EH (cell line): ENCODE measurements at places on chromosomes 7 and 10.

GRCh38 chr10:132036887-132037675, 28.7 kb upstream of the JAKMIP3 start:
- peak; percentile 1 for DNase-seq

GRCh38 chr7:25854059-25854458, 297.9 kb upstream of the NFE2L3 start:
- no peak for DNase-seq

- no peak for DNase-seq
Observed at GRCh38 chr7:98250789-98251188, 1.2 kb downstream of the TECPR1 start.

GRCh38 chr7:100173806-100174495, 3.2 kb downstream of the GPC2 start:
- DNase-seq: no peak

GRCh38 chr7:92850516-92850915, 14.1 kb upstream of the CDK6 start:
- no peak for DNase-seq

GRCh38 chr7:128171-129080, 63.9 kb upstream of the FAM20C start:
- DNase-seq: no peak

DNA sequence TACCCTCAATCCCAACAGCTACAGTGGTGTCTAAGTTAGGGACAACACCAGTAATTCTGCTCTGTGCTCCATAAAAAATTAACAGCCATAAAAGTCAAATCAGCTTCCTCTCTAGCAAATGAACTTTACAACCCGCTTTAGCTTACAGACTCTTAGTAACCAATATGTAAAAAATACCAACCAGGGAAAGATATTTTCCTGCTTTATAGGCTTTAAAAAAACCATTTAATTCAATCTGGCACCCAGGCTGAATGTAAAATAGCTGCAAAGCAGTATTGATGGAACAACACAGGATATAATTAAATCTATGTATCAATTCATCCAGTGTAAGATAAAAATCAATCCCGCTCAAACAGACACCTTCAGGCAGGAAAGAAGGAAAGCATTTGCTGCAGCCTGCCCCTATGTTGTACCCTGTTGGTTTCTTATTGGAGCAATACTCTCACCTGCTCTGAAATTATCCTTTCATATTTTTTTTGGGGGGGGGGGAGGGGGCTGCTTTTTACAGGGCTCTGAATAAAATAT, 98.6 kb downstream of the NXPH1 start:
- no peak for DNase-seq

- DNase-seq: peak; percentile 90
Observed at GRCh38 chr10:30775779-30776591, 146.4 kb upstream of the LYZL2 start.

- DNase-seq: no peak
Observed at GRCh38 chr10:818526-819220, 112.8 kb downstream of the LARP4B start.

GRCh38 chr7:2821161-2821841, 22.8 kb downstream of the GNA12 start:
- peak; percentile 85 for DNase-seq

DNA sequence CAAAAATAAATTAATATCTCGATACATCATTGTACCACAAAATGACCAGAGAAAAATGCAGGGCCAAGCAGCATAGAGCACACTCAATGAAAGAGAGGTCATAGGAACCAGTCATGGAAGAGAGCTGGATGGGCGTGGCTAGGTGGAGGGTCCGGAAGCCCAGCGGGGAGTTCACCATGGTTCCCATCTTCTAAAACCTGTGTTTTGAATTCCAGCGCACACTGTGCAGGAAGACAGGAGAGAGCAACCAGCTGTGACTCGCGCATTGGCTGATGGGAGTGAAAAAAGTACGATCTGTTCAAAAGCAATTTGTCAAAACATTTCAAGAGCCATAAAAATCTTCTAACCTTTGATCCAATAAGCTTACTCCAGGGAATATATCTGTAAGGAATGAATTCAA, 125.2 kb upstream of the NANOS1 start:
- DNase-seq: no peak

DNA sequence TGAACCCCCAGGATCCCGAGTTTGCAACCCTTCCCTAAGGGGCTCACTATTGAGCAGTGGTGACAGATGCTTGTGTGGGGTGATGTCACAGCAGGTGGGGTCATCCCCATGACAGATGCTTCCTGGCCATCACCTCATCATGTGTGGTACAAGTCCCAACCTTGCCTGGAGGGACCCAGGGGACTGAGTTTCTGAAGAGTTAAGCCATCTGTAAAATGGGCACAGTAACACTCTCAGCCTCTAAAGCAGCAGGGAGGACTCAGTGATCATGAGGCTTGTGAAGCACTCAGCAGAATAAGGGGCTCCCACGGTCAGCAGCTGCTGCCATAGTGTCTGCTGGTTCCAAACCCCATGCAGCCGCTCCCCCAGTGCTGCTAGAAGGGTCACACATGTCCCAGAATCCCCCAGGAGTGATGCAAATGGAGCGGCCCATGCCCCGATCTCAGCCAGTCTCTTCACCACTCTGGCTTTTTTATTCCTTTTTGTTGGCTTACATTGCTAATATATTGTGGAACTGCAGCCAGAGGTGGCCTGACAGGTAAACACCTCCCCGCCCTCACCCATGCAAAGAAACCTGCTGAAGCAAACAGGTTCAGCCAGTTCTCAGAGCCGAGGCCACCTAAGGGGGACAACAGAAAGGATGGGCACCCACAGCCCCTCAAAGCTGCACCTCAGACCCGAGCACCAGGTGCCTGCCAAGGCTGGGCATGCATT, 102.1 kb upstream of the PDGFA start:
- no peak for DNase-seq

- DNase-seq: peak; percentile 92
Observed at GRCh38 chr7:99141841-99142726, 1.8 kb downstream of the SMURF1 start.

DNA sequence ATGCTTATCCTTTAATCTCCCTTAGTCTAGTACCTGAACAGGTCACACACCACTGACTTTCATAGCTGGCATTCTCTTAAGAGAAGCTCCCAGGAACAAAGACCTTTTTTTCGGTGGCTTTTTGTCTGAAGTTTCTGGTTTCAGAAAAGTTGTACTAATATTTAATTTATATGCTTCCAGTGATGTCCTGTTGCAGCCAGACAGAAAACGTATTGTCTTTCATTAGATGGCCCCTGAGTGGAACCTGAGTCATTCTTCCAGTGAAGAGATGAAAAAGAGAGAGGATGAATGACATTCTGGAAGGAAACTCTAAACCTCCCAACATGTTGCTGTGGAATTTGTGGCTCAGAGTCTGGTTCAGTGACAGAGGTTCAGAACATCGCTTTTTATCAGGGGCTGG, 274.8 kb upstream of the TAC1 start:
- DNase-seq: no peak

- no peak for DNase-seq
Observed at GRCh38 chr10:42869977-42870350, 87.4 kb downstream of the BMS1 start.

DNA sequence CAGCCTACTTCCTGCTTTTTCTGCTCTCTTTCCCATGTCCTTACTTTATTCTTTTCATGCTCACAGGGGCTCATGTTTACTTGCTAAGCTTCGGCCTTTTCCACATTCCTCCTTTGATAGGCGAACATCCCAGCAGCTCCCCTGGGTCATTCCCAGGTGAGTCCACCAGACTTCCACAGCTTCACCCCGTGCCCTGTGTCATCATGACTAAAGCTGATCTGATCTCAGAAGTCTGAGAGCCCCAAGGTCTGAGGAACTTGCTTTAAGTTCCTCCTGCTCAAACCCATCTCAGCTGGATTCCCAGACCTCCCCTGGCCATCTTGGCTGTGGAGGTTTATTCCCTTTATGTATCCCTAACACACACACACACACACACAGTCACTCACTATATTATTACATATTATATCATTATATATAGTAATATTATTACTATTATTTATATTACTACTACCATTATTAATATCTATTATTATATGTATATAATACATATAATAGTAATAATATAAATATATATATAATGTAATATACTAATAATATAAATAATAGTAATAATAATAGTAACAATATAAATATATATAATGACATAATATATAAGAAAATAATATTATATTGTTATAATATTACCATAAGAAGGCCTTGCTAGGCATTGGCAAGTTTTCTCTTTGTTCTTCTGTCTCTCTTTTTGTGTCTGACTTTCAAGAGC, 295.9 kb downstream of the PTEN start:
- DNase-seq: no peak

DNA sequence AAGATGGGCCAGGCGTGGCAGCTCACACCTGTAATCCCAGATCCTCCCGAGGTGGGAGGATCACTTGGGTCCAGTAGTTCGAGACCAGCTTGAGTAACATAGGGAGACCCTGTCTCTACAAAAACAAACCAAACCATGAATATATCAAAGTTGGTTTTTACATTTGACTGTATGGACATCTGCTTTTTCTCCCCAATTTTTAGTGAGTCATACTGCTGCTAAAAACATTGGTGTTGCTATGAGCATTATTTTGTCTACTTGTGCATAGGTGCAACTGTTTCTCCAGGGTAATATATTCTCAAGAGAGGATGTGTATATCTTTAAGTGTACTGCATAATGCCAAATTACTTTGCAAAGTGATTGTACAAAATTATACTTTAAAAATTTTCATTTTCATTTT, 769 bp upstream of the TMEM248 start:
- no peak for DNase-seq

DNA sequence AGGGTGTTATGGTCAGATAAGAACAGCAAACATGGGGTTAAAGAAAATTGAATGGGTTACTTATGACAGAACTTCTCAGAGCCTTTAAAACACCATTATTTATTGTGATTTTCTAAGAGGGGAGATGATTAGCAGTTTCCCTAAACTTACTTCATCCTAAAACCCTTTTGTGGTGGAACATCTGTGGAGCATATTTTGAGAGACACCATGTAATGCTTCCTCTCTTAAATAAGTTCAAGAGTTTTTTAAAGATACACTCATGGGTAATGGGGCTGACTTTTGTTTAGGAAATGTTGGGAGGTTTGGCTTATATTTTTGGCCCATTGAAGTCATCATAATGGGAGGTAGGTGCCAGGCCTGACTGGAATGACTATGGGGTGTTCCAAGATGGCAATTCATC, 8.4 kb upstream of the PDCD4 start:
- DNase-seq: peak; percentile 26

- DNase-seq: no peak
Observed at GRCh38 chr7:163971-164881, 28.1 kb upstream of the FAM20C start.

DNA sequence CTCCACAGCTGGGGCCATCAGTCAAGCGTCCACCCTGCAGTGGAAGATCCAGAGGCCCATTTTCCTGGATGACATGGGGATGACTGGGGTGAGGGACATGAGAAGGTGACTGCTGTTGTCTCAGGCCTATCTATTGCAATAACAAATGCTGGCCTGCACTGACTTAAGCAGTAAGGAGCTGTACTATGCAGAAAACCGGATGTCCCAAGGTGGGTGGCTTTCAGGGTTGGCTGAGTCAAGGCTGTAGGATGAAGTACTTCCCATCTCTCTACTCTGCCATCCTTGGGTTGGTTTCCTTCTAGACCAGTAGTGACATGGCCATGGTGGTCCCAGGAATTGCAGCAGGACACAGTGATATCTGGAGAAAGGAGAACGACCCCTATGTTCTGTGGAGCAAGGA, 48.1 kb downstream of the NEURL1 start:
- no peak for DNase-seq

DNA sequence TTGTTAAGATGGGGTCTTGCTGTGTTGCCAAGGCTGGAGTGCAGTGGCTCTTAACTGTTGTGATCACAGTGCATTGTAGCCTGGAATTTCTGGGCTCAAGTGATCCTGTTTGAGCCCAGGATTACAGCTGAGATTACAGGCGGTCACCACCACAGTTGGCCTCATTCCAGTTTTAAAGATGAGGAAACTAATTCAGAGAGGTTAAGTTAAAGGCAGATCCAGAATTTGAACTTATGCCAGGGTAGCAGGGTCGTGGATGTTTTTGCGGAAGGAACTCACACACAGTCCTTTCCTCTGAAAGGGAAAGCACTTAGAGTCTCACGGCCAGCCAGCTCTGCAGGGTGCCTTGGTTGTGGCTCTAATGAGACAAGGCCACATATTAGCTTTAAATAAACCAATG, 84.7 kb downstream of the MMRN2 start:
- peak; percentile 20 for DNase-seq

- peak; percentile 55 for DNase-seq
Observed at GRCh38 chr7:99440195-99440594, 1.5 kb downstream of the CPSF4 start.

DNA sequence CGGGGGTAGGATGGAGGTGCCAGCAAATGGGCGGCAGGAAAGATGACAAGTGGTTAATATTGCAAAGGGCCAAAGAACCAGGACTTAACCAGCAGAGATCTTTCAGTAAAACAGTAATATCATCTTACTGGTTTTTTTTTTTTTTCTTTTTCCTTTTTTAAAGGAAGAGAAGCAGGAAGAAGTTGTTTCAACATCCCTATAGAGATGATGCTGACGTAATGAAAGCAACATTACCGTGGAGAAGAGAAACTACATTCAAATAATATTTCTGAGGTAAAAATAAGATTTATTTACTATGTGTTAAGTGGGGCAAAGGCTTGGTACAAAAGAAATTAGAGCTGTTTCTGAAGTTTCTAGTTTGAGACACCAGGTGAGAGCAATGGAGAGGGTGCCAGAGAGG, 11.0 kb downstream of the MINDY3 start:
- DNase-seq: no peak

GRCh38 chr10:86251426-86251825, 115.2 kb downstream of the GRID1 start:
- DNase-seq: no peak

DNA sequence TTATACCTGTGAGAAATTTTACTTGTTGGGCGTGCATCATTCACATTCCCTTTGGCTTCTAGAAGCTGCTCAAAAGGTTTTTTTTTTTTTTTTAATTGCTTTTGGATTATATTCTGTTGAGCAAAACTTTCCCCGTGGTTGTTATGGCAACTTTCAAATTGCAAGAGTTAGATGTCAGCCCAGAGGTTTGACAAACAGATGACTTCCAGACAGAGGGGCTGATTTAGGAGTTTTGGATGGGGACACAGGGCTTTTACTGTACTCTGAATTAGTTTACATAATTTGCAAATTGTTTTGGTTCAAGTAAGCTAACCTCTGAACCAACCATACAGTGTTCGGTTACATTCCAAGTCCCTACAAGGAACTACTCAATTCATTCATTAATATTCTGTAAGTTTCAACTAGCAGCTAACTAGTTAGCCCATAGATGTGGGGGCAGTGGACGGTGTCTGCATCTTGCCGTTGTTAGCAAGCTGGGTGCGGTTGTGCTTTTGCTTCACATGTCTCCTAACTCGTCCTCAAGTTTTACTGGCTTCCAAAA, 66.4 kb upstream of the JAZF1 start:
- no peak for DNase-seq
